Amygdala (tissue), 56 donors: ENCODE measurements at places on chromosomes 3 and 15.

GRCh38 chr3:15055019-15055557 lies 10.0 kb downstream of the MRPS25 start:
- DNase-seq: no peak

DNA sequence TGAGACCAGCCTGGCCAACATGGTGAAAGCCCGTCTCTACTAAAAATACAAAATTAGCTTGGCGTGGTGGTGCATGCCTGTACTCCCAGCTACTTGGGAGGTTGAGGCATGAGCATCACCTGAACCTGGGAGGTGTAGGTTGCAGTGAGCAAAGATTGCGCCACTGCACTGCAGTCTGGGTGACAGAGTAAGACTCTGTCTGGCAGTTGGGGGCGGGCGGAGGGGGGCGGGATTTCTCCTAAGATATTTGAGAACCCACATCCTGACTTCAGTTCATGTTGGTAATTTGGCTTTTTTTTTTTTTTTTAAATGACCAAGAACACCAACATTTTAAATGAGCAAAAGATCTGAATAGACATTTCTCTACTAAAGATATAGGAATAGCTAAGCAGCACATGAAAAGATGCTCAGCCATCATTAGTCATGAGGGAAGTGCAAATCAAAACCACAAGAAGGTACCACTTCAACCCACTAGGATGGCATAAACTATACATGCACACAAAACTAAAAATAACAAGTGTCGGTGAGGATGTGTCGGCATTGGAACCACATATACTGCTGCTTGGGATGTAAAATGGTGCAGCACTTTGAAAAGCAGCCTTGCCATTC lies 75.6 kb upstream of the LMOD3 start:
- DNase-seq: no peak

DNA sequence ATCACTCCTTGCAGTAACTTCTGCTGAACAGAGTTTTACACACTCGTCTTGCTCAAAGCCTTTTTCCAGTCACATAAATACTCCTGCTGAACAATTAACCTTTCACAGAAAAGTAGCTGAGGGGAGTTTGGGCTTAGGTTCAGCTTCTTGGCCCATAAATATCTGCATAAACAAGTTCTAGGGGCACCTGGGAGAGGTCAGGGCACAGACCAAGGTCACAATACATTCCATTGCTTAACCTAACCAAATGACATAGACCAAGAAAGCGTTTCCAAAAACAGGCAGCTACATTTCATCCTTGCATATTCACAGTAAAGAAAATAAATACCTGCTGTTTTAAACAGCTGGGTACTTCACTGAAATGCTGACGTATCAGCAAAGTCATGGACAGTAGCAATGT lies 101.3 kb downstream of the THRB start:
- no peak for DNase-seq

DNA sequence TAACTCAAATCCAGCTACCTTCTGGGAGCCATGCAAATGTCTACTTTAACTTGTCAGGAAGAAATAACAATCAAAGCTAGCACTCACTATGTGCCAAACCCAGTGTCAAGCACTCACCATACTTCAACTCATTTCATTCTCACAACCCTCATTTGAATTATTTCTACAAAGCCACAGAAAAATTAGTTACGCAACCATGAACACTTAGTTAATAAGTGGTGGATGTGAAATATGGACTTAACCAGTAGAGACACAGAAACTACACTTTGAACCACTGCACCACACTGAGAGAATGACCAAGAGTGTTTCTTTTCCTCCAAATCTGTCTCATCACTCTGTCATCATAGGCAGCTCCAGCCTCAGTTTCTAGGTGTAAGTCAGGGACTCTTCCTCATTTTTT lies 91.0 kb upstream of the MBNL1 start:
- no peak for DNase-seq

DNA sequence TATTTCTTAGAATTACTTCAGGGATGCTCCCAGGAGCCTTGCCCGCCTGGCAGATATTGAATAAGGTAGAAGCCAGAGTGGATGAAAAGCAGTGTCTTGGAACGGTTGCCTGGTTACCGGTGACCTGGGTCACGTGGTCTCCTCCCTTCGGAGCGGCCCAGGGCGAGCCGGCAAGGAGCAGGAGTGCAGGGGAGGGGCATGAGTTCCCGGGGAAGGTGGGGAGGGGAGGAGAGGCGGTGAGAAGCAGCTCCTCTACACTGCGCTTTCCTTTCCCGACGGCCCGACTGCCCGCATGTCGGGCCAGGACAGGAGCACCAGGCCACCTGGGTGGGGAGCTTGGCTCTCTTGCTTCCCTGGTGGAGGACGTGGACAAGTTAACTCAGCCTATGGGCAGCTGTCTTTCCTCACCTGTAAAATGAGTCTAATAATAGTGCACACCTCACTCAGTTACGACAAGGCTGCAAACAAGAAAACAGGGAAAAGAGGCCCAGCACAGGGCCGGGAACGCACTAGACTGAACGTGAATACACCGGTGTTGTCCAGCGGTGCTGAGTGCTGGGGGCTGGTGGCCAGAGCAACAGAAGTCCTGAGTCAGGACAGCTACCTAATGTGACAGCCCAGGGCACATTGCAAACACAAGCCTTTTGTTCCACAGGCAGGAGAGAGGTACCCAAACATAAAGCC lies 198.3 kb downstream of the ADAMTS9 start:
- DNase-seq: peak; percentile 7

GRCh38 chr3:170797685-170798084 lies 72.3 kb downstream of the RPL22L1 start:
- no peak for DNase-seq

DNA sequence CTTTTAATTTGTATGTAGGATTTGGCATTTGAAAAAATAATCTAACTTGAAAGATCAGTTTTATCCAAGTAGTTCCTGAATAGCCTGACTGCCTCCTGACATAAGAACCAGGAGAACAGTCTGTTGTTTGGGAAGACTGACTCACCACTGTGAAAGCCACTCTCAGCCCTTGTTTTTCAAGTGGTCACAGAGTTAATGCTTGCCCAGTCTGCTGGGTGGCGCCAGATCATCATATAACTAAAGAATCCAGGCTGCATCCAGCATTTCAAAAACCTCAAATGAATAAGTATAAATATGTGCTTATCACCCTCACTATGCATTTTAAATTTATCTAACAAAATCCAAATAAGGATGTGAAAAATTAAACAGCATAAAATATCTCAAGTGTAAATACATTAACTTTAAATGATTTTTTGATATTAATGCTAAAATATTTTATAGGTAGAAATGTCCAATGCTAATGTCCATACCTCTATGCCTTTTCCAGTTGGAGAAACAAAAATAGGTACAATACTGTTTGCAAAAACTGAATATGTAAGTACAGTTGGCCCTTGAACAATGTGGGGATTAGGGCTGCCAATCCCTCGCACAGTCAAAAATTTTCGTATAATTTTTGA lies 26.9 kb upstream of the ZBBX start:
- peak; percentile 34 for DNase-seq

DNA sequence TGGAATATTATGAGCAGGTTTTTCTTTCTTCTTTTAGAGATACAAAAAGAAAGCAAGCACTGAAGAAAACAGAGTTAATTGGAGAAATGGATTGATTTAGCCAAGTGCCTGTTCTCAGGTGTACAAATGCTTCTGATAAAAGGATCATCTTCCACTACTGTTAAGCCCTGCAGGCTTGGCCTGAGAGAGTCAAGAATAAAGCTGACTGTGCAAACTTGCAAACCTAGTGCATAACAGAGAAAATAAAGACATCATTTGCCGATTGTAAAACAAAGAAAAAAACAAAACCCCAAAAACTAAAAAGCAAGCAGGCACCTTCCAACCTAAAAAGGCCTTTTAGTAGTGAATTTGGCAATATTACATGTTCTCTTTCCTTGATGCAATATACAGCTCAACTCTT lies 78.0 kb upstream of the CCDC80 start:
- no peak for DNase-seq

DNA sequence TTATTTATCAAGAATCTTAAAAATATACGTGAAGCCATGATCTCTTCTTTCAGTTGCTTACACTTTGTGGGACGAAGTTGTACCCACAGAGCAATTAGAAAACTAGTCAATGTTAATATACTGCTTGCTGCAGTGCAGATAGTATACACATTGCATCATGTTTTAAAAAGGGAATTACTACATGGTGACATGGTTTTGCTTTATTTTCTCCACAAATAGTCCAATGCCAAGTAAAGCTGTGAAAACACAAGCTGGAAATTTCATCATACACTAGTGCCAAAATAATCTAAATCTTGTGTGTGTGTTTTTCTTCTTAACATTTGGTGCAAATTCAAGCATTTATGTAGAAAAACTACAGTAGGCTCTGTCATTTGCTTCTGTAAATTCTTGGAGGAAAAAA lies 233.0 kb downstream of the EPHA3 start:
- no peak for DNase-seq

DNA sequence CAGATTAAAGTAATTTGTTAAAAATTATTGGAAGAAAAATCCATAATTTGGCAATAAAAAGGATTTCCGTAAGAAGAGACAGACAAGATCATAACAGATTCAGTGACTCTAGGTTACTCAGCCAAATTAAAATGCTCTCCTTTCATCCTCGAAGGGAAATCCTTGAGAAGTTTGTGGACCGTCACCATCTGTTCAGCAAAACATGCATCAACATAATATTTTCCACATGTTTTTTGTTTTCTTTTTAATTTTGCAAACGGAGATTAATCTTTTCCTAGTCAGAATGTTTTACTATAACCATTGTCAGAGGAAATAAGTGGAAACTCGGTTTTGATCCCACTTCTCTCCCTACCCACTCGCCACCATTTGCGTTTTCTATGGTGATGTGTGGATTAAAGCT lies 128.3 kb downstream of the TMCO5A start:
- DNase-seq: no peak

DNA sequence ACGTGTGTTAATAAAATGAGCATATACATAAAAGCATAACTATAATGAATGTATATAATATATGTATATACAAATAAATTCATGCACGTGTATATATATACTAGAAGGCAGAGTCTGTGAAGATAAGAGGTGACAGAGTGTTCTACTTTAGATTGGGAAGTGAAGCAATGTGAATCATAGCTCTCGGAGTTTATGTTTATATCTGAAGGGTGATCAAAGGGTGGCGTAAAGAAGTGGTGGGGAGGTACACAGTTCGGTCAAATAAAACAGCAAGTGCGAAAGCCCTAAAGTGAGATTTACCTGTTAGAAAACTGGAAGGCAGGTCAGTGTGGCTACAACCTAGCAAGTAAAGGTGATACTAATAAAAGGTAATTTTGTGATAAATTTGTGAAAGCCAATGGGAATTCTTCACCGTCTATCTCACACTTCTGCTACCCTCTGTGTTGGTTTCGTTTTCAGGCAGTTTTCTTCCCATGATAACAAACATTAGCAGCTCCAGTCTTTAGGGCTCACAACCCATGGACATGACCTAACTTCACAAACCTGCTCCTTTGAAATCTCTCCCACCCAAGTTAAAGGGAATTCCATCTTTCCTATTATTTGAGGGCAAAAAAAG lies 46.7 kb upstream of the BCHE start:
- DNase-seq: no peak

GRCh38 chr3:33061782-33062181 lies 35.2 kb downstream of the GLB1 start:
- no peak for DNase-seq

DNA sequence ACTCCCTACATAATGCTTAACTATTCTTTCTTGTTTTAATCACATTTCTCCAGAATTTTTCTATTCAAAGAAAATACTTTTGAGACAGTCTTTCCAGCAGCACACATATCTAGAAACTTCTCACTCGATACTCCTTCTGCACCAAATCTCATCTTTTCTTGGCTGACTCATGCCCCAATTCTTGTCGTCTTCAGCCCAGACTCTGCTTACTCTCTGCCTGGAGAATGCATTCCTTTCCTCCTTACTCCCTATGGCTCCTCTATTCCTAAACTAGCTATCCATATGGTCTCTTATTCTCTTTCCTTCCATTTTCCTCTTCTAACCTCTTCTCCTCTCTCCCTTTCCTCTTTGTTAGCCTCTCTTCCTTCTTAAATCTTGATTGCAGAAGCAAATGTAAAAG lies 158.7 kb downstream of the GBE1 start:
- no peak for DNase-seq

GRCh38 chr3:195075199-195075940 lies 195.6 kb downstream of the XXYLT1 start:
- no peak for DNase-seq

DNA sequence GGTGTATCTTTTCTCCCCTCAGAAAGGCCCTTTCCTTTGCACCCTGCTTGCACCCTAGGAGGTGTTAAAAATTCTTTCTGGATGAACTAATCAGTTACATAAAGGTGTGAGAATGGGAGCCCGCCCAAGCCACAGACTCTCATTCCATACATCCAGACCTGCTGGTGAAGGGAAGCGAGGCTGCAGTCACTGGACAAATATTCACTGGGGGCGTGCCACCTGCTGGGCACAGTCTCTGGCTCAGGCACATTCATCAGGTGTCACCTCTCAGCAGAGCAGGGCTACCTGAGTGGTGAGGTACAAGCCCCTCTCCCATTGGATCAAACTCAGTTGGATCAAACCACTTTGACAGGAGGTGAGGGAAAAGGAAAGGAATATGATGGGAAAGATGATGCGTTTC lies 52.0 kb downstream of the NTRK3 start:
- DNase-seq: no peak

DNA sequence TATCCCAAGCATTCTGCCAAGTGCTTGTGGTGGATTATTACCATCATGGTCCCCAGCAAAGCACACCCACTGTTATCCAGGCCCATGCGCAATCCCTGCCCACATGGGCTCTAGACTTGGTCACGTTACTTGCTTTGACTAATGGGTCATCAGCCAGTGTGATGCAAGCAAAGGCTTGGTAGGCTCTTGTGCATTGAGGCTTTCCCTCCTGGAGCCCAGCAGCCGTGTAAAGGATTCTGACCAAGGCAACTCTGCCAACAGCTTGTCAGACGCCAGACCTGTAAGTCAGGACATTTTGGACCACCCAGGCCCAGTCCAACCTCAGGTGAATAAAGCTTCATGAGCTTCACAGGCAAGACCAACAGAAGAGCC lies 93.9 kb downstream of the ABHD5 start:
- no peak for DNase-seq

GRCh38 chr3:123031051-123031450 lies 3.5 kb upstream of the SEMA5B start:
- DNase-seq: no peak

GRCh38 chr3:10470120-10471053 lies 35.0 kb downstream of the ATP2B2 start:
- DNase-seq: no peak

GRCh38 chr15:68080334-68080733 lies 26.2 kb downstream of the PIAS1 start:
- no peak for DNase-seq

GRCh38 chr3:121992601-121993560 lies 29.2 kb downstream of the ILDR1 start:
- no peak for DNase-seq

- DNase-seq: no peak
Observed at GRCh38 chr3:146968204-146968651, 363.1 kb upstream of the PLSCR5 start.

GRCh38 chr3:194141415-194142155 lies 5.6 kb downstream of the HES1 start:
- DNase-seq: peak; percentile 77

DNA sequence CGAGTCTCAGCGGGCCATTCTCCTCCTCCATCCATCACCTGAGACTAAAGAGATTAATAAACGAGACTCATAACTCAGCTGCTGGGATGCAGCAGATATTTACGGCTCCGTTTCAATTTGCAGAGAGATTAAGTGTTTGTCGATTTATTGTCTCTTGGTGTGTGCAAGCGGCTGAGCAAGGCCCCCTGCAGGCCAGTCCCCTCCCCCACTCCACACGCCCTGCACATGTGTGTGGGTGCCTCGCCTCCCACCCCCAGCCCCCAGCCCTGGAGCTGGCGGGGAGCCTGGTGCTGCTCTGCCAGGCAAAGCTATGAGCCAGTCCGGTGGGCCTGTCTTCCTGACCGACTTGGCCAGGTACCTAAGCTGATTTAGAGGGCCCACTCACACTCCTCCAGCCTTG lies 63.0 kb downstream of the CYP11A1 start:
- DNase-seq: no peak
